ENCODE measurements at places on chromosomes 1 and 21. TPM values are rescaled to one million over a fixed set of nuclear protein-coding genes. Genes with fewer than 3 reads are reported as not detected.

Gene KRTAP11-1
- not detected for polyA plus RNA-seq

Gene FCRL1
- polyA plus RNA-seq = not detected

Gene ZNF697
- polyA plus RNA-seq = 19.8 TPM

Gene CFAP45
- polyA plus RNA-seq = 4.4 TPM

Gene TP73
- polyA plus RNA-seq = 0.73 TPM

DNA sequence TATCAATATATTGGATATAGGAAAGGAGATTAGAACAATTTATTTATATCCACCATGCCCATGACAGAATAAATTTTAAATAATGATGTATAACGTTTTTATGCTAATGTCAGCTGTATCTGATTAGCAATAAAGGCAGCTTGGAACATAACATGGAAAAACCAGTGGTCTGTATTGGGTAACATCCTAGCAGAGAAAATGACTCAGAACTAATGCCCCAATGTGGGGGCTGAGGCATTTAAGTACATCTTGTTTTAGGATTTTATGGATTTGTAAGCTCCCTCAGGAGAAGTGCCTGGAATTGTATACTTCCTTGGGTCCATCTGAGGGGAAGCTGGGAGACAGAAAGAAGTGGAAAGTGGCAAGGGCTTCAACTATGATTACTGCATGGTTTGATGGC, 82.3 kb downstream of the HMCN1 start:
- DNase-seq = no peak

GRCh38 chr1:51776408-51776807, 102.1 kb downstream of the NRDC start:
- DNase-seq = no peak

DNA sequence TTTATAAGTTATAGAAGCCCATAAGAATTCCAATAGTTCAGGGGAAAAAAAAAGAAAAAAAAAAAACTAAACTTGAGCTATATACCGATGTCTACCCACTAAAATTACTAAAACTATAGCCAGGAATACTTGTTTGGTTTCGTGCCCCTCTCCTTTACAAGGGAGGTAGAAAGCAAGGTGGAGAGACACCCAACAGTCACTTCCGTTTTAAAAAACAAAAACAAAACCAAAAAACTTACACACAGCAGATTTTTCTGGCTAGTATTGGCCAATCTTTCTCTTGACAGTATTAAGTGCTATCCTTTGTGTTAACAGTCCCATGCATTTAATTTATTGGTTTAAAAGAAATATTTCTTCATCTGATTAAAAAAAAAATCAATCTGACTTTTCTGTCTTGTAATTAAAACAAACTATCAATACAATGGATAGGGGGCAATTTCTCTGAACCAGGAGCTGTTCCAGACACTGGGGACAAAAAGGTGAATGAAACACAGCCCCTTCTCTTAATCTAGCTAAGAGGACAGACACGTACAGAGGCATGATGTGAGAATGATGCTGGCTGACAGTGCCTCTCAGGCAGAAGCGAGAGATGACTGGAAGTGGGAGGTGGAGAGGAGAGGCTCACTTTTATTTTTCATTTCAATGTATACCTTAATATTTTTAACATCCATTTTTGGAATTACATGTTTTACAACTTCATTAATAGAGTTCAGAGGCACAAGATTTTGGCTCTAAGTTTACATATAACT, 214.8 kb downstream of the RERE start:
- DNase-seq = no peak

DNA sequence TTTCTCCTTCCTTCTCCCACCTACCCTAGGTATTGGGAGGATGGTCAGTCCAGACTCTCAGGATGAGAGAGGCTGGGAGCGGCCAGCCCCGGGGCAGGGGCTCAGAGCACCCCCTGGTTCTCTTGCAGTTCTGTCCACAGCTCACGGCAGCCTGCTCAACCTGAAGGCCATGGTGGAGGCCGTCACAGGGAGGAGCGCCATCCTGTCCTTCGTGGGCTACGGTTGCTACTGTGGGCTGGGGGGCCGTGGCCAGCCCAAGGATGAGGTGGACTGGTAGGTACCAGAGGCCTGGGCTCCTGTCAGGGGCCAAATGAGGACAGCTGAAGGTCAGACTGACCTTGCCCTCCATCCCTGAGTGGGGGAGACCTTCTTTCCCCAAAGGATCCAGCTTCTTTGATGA, 4.2 kb downstream of the PLA2G2F start:
- DNase-seq = no peak

DNA sequence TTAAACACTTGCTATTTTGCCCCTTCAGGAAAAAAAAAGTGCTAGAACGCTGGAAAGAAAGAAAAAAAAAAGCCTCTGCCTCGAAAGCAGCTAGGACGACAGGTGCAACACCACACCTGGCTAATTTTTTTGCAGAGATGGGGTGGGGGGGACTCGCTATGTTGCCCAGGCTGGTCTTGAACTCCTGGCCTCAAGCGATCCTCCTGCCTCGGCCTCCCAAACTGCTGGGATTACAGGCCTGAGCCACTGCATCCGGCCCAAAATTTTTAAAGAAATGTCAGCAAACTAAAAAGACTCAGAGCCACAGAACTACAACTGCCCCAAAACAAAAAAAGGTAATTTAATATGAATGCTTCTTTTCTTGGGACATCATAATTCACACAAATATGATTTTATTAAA, 1.4 kb downstream of the DOCK7 start:
- DNase-seq = no peak

DNA sequence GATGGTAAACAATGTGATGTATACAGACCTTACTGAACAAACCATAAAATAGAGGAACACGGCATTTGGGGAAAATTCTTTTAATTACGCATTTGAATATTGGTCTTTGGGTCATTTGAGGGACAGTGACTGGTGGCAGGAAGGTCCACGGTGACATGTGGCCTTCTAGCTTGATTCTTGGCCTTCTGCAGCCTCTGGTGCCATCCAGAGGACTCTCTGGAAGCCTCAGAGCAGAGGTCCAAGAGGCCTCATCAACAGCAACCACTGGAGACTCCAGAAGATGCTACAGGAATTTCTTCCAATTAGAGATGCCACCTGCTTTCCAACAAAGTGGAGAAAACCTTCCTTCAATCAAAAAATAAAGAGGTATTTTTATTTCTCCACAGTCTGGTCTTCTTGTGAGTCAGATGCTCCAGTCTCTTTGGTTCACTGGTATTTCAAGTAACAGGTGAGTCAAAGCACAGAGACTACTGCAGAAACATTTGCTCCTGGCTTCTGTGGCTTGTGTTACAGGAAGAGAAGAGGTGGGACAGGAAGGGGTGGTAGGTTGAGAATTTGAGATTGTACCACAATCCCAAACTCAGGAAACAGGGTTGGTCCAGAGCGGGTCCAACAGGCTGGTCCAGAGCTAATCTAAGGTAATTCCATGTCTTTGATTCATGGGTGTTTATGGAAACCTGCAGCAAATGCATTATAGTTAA, 2.7 kb upstream of the F5 start:
- no peak for DNase-seq
